ENCODE measurements at places on chromosomes 11 and 22.
A peak's percentile ranks its signal among the peaks of the same experiment; 100 is the strongest.

DNA sequence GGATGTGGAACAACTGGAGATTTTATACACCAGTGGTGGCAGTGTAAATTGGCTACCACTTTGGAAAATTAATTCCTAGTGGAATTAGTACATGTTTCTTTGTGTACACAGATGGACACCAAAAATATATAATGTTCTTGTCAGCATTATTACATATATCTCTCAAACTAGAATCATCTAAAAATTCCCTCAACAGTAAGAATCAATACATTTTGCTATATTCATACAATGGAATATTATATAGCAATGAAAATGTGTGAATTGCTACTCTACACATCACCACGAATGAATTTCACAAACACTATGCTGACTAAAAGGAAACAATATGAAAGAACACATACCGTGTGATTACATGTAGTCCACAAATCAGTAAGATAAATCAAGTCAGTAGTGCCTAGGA lies 33.9 kb downstream of the CCDC90B start:
- no peak for DNase-seq

GRCh38 chr11:79413268-79413667 lies 27.6 kb downstream of the TENM4 start:
- DNase-seq: peak; percentile 66

- no peak for DNase-seq
Observed at GRCh38 chr22:44088976-44089570, 65.0 kb downstream of the PARVB start.

DNA sequence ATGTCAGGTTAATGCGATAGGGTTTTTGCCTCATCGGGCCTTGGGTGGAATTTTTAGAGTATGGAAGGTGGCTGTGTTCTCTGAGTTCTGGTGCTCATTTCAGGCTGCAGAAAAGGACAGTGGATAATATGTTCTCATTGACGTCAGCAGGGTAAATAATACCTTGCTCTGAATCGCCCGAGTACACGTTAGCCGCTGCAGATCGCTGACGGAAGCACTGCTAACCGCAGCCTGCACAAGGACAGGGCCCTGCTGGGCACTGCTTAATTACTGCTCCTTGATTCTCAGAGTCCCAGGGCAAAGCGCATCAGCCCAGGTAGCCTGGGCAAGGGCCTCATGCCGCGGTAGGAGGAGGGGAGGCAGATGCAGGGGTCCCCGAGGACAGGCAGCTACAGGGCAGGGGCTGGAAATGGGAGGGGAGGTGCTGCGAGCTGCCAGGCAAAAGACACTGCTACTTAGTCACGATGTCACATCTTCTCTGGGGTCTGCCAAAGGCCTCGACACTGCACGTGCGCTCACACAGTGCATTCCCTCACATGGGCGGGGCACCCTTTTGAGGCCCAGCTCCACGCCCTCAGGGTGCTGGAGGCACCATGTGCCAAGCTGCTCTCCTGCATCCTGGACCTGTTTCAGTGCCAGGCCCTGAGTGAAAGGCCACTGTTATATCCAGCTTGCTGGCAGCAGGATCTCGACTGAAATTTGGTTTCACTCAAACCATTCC lies 35.2 kb downstream of the PPP2R1B start:
- peak; percentile 69 for DNase-seq

GRCh38 chr11:368414-369335 lies 624 bp upstream of the B4GALNT4 start:
- no peak for DNase-seq

GRCh38 chr11:68828155-68828931 lies 13.4 kb downstream of the CPT1A start:
- DNase-seq: no peak

DNA sequence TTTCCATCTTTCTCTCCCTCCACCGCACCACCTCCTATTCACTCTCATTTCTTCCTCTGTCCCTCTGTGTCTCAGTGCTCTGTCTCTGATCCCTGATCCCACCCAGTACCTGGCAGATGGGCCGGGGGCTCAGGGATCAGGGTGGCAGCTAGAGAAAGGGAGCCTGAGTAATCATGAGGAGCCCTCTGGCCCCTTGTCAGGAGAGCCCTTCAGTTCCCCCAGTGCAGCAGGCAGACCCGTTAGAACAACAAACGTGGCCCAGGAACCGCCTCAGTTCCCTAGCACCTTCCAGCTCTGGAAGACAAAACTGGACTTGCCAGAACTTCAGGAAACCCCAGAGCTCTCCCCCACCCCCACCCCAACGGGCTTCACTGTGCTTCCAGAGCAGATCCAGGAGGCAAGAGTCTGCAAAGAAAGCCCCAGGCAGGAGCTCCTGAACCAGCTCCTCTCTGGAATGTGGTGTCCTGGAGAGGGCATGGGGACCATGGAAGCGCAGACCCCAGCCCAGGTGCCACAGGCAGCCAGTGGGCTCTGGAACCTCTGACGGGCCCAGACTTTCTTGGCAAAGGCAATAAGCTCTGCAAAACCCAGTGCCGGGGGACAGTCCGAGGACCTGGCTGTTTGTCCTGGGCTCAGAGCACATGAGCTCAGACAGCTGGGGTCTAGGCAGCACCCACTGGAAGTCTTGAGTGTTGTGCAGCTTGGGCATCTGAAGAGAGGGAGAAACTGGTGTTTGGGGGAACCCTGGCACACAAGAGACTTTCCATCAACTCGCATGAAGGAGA lies 43.2 kb downstream of the LMO1 start:
- no peak for DNase-seq

DNA sequence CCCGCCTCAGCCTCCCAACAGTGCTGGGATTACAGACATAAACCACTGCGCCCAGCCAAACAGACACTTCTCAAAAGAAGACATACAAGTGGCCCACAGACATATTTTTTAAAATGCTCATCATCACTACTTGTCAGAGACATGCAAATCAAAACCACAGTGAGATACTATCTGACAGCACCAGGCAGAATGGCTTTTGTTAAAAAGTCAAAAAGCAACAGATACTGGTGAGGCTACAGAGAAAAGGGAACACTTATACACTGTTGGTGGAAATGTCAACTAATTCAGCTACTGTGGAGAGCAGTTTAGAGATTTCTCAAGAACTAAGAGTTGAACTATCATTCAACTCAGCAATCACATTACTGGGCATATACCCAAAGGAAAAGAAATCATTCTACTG lies 67.0 kb downstream of the ARHGAP20 start:
- DNase-seq: no peak

GRCh38 chr11:35304386-35304775 lies 115.0 kb downstream of the SLC1A2 start:
- DNase-seq: no peak

GRCh38 chr11:1908618-1909017 lies 10.9 kb upstream of the TNNT3 start:
- no peak for DNase-seq

DNA sequence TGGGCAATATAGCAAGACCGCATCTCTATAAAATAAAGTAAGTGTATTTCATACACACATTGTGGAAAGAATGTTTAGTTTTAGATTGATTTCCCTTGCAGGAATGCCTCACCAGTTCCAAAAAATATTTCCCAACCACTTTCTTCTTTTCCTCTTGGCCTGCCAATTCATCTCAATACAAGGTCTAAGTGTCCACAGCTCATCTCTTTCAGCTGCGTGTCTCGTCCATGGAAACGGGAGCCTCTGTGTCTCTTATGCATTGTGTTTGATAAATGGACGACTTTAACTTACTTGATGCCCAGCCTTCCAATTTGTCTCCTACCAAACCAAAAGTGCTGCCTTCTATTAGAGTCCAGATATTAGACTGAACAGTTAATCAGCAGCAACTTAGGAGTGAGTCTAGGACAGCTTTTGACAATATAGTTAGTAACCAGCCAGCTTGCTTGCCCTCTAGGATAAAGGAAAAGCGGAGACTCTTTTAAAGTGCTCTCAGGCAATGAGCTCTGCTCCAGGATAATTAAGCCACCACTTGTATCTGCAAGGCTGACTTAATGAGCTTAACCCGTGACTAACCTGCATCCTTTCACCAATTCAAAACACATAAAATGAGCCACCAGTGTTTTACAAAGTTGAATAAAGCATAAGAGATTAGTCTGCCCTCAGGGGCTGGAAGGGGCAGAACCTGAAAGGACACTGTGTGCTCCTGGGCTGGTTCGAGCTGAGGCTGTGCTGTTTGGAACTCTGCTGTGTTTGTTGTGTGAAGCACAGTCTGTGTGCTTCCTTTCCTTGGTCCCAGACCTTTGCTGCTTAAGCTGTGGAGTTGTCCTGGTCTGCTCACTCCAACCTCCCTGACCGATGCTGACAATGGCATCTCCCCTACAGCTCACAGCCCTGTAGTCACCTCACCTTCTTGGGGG lies 27.5 kb downstream of the FBXO7 start:
- DNase-seq: no peak

DNA sequence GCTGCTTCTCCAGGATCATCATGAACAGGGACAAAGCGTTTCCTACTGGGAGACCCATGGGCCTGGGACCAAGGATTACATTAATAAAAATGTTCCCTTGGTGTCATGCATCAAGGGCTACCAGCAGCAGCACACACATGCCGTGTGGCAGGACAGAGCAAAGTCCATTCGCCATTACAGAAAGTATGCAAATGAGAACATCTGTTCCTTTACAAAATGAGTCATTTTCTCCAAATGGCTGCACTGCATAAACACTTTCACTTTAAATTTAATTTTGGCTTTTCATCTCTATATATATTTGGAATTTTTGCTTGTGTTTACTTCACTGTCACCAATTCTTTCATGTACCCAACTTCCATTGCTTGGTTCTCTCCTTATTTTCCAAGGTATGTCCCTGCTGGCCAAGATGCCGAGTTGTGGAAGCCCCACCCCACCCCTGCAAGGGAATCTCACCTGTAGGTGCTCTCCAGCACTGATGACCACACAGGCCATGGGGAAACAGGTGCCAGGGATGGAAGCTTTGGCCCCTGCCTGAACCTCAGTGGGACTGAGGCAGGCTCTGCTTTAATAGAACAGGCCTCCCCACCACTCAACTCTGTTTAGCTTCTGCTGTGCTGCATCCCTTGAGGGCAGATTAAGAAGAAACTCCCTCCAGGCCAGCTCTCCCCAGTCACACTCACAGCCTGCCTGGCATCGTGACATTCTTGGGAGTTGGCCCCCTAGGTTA lies 15.6 kb upstream of the GNAZ start:
- no peak for DNase-seq

DNA sequence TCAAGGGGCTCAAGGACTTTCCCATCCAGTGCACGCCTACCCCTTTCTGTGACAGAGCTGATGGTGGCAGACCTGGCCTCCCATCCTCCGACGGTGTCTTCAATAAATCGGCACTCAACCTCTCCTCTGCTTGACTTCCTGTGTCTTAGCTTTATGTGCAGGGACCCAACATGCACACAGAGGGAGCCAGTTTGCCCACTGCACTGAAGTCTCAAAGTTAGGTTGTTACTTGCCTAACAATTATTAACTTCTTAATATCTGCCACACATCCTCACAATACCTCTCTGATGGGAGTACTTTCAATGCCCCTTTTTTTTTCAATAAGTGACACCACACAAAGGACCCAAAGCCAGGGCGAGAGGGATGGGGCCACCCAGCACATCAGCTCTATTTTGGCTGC lies 3.6 kb downstream of the IZUMO1R start:
- no peak for DNase-seq

- DNase-seq: no peak
Observed at GRCh38 chr11:19767627-19768151, 55.1 kb downstream of the NAV2 start.

GRCh38 chr11:23353611-23354010 lies 493.3 kb upstream of the CCDC179 start:
- DNase-seq: no peak

GRCh38 chr11:256952-257737 lies 20.4 kb downstream of the PSMD13 start:
- DNase-seq: no peak

- DNase-seq: no peak
Observed at GRCh38 chr11:76830639-76831327, 29.9 kb upstream of the ACER3 start.

Measured in NCI-H1417 (cell line).